ENCODE measurements at places on chromosomes 3 and 15. TPM values are rescaled to one million over a fixed set of nuclear protein-coding genes. Genes with fewer than 3 reads are reported as not detected.

GRCh38 chr3:29335438-29335837 is 54.6 kb downstream of the RBMS3 start:
- 0 out of 2 replicates have a peak overlapping the region, but pooled peaks have one; percentile 3 for H3K27ac ChIP-seq
- H3K4me1 ChIP-seq = no peaks in the 10 kb centered on the region
- H3K36me3 ChIP-seq = no peaks in the 10 kb centered on the region
- no peaks in the 10 kb centered on the region for H3K27me3 ChIP-seq
- H3K4me3 ChIP-seq = peak overlapping the region; percentile 21

DNA sequence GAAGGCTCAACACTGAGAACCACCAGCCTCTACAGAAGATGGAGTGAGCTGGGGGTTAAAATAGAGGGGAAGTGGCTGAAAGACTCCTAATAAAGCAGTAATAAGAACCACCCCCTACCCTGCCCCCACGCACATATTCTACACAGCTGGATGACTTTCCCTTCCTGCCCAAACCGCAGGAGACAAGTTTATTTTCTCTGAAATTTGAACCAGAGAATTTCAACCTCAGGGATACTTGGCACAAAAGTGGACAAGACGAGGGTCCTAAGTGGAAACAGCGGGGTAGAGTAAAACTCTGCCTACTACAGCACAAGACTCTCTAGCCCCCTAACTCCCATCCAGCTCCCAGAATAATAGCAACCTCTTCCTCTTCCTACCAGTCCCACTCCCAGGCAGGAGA is 28.4 kb downstream of the USF3 start:
- no peaks in the 10 kb centered on the region for H3K36me3 ChIP-seq
- H3K27me3 ChIP-seq = no peaks in the 10 kb centered on the region
- no peak for DNase-seq
- H3K27ac ChIP-seq = no peak overlapping the region
- H3K4me3 ChIP-seq = no peak overlapping the region

DNA sequence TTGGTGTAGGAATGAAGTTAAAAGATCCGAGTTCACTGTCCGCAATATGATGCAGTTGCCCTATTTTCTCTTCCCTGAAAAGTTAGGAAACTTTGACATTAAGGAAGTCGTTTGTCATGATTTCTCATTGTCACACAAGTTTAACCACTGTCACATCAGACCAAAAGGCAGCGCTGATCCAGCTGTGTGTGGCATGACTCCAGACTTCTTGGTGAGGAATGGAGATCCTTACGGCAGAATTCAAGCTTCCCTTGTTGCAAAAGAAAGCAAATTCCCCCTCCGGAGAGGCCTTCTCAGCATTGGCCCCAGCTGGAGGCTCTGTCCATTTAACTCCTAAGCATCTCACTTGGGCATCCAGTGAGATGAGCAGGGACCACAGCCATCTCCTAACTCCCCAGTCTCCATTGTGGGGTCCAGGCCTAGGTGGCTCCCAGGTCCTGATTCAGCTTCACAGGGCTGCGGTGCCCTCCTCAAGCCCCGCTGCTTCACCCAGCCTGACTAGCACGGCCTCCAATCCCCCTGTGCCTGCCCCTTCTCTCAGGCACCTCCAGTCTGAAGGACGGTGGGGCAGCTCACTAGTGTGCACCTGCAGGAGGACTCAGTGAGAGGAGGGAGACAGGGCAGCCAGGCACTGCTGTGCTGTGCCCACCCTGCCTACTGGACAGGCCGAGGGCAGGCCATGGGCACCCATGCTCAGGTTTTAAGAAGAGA is 159.5 kb downstream of the CHSY1 start:
- DNase-seq = no peak
- H3K27ac ChIP-seq = no peak overlapping the region
- H3K27me3 ChIP-seq = no peaks in the 10 kb centered on the region
- no peaks in the 10 kb centered on the region for H3K36me3 ChIP-seq
- no peak overlapping the region for H3K4me3 ChIP-seq
- 0 out of 2 replicates have a peak, but pooled peaks cover 7% of the 10 kb centered on the region for H3K4me1 ChIP-seq

DNA sequence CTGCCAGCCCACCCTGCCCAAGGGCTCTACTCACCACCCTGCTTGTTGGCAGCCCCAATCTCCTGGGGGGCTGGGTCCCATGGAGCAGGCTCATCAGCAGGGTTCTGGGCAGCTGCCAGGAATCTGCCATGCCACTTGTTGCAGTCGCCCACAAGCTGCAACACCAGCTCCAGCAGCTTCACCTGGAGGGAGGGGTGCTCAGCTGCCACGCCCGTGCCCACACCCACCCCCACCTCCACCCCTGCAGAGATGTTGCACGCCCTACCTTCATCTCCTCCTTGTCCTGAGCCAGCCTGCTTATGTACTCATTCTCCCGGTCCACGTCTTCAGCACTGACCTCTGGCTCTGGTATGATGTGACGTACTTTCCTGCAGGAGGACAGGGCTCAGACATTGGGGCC is 77.9 kb upstream of the C2CD4B start:
- H3K4me1 ChIP-seq = no peaks in the 10 kb centered on the region
- DNase-seq = no peak
- H3K27me3 ChIP-seq = no peaks in the 10 kb centered on the region

GRCh38 chr3:53170325-53171063 is 9.5 kb downstream of the PRKCD start:
- H3K4me3 ChIP-seq = no peak overlapping the region
- no peak overlapping the region for H3K27ac ChIP-seq
- H3K36me3 ChIP-seq = no peaks in the 10 kb centered on the region
- DNase-seq = no peak
- H3K27me3 ChIP-seq = no peaks in the 10 kb centered on the region
- no peaks in the 10 kb centered on the region for H3K4me1 ChIP-seq

GRCh38 chr3:100717637-100718487 is 8.6 kb downstream of the TFG start:
- peaks cover 53% of the 10 kb centered on the region for H3K36me3 ChIP-seq
- H3K4me3 ChIP-seq = no peak overlapping the region
- H3K27ac ChIP-seq = no peak overlapping the region
- H3K27me3 ChIP-seq = no peaks in the 10 kb centered on the region
- no peak for DNase-seq

DNA sequence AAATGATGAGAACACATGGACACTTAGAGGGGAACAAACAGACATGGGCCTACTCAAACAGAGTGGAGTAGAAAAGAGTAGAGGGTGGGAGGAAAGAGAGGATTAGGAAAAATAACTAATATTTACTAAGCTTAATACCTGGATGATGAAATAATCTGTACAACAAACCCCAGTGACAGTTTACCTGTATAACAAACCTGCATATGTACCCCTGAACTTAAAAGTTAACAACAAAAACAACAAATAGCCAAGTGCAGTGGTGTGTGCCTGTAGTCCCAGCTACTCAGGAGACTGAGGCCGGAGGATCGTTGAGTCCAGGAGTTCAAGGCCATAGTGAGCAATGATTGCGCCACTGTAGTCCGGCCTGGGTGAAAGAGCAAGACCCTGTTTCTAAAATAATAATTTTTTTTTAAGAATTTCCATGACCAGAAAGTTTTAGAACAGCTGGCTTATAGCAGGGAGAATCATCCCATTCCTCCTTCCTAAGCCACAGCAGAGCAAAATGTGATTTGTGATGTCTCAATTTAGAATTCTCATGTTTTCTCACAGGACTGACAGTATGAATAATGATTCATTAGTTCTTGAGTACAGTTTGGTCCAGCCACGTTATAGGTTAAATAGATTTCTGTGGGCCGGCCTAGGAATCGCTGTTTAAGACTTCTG is 150.0 kb downstream of the ZNF609 start:
- no peaks in the 10 kb centered on the region for H3K36me3 ChIP-seq
- DNase-seq = no peak
- peaks cover 4% of the 10 kb centered on the region for H3K4me1 ChIP-seq
- no peak overlapping the region for H3K27ac ChIP-seq
- H3K4me3 ChIP-seq = no peak overlapping the region

DNA sequence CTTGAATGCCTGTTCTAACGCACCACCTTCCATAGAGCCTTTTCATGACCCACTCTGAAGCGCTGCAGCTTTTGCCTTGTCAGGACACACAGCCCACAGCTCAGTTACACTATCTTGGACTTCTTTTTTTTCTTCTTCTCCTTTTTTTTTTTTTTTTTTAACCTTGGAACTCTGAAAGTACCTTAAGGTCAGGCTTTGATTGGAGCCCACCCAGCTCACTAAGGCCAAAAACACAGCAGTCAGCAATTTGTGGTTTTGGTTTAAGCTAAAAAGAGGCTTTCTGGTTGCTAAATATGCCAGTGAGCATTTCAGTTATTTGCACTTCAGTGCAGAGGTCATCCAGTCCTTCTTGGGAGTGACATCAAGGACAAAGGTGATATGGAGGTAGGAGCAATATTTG is 1.7 kb downstream of the SLC25A20 start:
- DNase-seq = no peak
- no peaks in the 10 kb centered on the region for H3K36me3 ChIP-seq
- no peaks in the 10 kb centered on the region for H3K27me3 ChIP-seq
- H3K4me3 ChIP-seq = no peak overlapping the region

DNA sequence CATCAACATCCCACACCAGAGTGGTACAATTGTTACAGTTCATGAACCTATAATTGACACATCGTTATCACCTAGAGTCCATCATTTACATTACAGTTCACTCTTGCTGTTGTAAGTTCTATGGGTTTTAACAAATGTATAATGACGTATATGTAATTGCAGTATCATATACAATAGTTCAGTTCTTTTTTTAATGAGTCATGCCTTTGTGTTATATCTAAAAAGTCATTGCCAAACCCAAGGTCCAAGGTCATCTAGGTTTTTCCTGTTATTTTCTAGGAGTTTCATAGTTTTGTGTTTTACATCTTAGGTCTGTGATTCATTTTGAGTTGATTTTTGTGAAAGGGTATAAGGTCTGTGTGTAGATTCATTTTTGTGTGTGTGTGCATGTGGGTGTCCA is 160.9 kb upstream of the GALNT15 start:
- no peaks in the 10 kb centered on the region for H3K36me3 ChIP-seq
- no peaks in the 10 kb centered on the region for H3K27me3 ChIP-seq
- no peak overlapping the region for H3K4me3 ChIP-seq
- H3K4me1 ChIP-seq = no peaks in the 10 kb centered on the region
- DNase-seq = no peak

DNA sequence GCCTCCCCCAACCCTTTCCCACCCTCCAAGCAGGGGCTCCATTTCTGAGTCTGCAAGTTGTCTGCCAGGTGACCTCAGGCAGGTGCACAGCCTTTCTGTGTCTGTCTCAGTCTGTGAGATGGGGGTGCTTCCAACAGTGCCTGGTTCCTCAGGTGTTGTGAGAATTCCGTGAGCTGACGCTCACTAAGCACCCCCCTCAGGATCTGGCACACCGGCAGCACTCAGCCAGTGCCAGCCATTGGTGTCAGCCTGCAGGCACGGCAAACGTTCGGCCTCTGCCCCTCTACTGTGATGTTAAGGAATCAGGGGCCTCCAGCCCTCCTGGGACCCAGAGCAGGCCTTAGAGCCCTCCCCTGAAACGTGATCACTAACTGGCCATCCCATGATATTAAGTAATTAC is 2.4 kb downstream of the KLF15 start:
- no peak for DNase-seq
- peaks cover 13% of the 10 kb centered on the region for H3K4me1 ChIP-seq
- H3K36me3 ChIP-seq = no peaks in the 10 kb centered on the region
- H3K4me3 ChIP-seq = no peak overlapping the region

DNA sequence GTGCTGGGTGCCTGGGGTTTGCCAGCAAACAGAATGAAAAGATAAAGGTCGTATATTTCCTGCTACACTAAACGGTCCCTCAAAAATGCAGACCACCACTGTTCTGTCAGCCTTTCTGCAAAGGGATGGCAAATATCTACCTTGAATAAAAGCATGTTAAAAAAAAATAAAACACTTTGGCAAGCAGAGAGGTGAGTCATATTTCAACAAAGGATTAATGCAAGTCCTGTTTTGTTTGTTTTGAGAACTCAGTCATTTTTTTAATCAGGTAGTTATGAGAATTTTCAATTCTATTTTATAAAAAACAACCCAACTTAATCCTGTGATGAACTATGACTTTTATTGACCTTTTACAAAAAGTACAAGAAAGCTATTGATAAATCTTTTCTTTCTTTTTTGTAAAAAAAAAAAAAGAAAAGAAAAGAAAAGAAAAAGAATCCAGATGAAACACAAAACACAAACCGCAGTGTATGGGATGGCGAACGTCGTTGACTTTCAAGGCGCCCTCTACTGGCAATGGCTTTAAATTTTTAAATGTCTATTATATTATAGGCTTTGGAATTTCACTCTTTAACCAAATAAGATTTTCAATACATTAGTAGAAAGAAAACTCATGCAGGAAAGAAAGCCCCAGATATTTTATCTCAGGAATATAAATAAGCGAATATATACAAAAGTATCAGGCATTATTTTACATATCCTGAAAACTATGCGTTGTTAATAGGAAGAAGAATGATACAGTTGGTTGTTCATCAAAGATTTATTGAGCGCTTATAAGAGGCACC is 87.8 kb downstream of the NCEH1 start:
- H3K4me3 ChIP-seq = peak overlapping the region; percentile 42
- peak overlapping the region; percentile 93 for H3K27ac ChIP-seq
- DNase-seq = no peak
- no peaks in the 10 kb centered on the region for H3K27me3 ChIP-seq

GRCh38 chr3:15450438-15451215 is 23.2 kb downstream of the EAF1 start:
- no peaks in the 10 kb centered on the region for H3K4me1 ChIP-seq
- no peaks in the 10 kb centered on the region for H3K36me3 ChIP-seq
- H3K4me3 ChIP-seq = no peak overlapping the region
- no peak overlapping the region for H3K27ac ChIP-seq

The HTR3E gene
- not detected for total RNA-seq

The PLSCR5 gene
- total RNA-seq = not detected
